ENCODE measurements at places on chromosomes 5 and 9.
A peak's percentile ranks its signal among the peaks of the same experiment; 100 is the strongest.

GRCh38 chr9:79201636-79202035 lies 370.1 kb upstream of the TLE4 start:
- DNase-seq, result no peak

DNA sequence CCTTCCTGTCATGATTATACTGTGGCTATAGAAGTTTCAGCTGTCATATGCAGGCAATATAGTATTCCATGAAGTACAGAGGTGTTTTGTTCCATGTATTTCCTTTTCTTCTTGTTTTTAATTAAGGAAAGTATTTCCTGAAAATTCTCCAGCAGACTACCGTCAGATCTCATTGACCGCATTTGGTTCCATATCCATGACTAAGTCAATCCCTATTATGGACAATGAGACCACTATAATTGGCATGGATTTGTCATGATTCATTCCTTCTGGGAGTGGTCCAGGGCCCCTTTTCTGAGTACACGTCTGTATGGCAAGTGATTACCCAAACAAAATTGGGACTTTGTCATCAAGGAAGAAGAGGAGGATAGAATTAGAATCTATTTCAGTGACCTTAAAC lies 283.2 kb upstream of the CLINT1 start:
- DNase-seq, result no peak

DNA sequence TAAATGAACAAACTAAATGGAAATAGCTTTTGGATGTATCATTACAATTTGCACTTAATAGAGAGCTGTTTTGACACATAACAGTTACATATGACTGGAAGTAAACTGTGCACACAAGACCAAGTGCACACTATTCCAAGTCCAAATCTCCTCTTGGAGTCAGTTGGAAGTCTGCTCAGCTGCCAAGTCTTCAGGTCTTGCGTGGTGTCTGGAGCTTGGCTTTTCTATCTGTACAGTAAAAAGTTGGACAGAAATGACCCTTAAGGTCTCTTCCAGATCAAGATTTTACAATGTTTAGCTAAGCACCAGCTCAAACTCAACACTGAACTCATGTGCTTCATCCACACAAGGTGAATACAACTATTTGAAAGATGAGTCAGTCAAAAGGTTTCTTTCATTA lies 456.9 kb downstream of the RASEF start:
- DNase-seq, result no peak

DNA sequence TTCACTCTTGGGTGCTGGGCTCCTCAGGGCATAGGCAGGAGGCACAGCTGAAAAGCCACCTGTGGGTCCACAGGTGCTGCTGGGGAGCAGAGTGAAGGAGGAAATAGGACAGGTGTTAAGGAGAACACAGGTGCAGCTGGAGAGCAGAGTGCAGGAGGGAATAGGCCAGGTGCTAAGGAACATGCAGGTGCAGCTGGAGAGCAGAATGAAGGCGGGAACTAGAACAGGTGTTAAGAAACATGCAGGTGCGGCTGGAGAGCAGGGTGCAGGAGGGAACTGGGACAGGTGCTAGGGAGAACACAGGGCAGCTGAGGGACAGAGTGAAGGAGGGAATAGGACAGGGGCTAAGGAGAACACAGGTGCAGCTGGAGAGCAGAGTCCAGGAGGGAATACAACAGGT lies 43.8 kb upstream of the PLEKHG4B start:
- no peak for DNase-seq

DNA sequence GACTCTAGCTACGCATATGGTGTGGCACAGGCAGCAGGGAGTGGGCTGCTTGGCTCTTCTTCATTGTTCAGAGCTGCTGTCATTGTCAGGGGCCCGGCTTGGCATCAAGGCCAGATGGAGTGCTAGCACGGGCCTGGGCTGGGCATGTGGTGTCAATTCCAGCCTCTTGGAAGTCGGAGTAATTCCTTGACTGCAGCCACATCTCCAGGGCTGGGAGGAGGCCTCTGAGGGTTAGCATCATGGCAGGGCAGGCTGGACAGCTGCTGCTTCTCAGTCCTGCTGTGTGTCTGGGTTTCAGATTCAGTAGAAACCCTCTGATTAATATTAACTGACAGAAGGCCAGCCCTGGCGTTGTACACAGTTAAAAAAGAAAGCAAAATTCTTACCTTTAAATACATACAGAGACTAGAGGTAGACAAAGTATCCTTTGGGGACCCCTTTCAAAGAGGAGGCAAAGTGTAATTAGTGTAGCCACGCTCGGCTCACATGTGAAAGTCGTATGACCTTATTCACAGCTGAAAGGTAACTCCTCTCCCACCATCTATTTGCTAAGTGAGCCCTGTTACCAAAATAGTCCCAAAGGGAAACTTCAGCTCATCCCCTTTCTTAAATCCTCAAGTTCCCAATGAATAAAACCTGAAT lies 126.4 kb downstream of the DOCK2 start:
- peak; percentile 21 for DNase-seq

DNA sequence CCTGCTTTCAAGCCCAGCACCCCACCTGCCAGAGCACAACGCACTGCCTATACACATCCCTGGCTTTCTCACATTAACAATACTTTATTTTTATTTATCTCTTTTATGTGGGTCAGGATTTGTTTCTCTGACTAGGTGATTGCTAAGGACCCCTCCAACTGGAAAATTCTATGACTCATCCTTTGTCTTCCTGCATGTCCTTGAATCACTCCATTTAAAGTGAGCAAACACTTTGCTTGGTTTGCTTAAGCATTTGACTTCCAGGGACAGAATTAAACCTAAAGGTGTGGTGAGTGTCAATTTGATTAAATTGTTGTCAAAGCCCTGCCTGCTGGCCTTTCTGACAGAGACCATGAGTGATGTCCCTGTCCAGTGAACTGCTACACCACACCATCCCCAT lies 536.5 kb upstream of the BRINP1 start:
- DNase-seq, result no peak

DNA sequence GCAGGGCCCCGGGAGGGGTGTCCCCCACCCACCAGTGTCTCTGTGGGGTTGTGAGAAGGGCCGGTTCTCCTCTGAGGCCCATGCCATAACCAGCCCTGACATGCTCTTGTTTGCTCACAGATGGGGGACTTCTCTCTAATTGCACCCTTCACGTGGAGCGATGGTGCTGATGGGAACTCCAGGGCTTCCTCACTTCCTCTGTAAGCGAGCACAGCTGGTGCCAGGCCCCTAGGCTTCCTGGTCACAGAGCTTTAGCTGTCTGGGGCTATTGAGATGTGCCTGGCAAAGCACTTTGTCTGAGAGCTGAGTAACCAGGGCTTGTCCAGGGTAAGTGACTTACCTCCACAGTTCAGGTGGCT lies 36.4 kb downstream of the PHF2 start:
- peak; percentile 35 for DNase-seq

DNA sequence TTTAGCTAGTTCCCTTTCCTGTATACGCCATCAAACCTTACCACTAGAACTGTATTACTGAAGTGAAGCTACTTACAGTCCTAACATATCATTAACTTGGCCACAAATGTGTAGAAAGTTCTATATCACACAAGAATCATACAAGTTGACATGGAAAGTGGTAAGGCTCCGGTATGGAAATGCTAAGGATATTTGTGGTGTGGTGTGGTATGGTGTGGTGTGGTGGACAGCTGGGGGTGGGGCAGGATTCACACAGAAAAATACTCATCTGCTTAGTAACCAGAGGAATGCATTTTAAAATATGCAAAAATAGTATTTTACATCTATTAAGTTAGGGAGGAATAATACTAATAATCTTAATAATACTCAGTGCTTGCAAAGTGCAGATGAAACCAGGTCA lies 69.4 kb downstream of the TRPC7 start:
- DNase-seq, result no peak

- no peak for DNase-seq
These were observed 13.8 kb upstream of the RANBP17 start for GRCh38 chr5:170848033-170848432.

- no peak for DNase-seq
These were observed 56.2 kb downstream of the SEMA6A start for GRCh38 chr5:116518423-116518822.

DNA sequence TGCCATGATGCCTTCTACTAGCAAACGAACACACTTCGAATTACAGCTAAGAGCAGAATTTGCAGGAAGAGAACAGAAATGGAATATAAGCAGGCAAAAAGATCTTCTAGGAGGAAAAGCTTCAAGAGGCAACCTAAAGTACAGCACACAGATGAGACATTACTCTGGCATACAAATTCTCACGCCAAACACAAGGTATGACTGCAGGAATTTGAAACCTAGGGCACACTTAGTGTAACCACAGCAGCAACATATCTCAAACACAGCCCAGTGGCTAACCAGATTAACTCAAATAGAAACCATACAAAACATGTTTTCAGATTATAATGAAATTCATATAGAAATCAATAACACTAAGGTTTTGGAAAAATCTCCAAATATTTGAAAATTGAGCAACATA lies 481.0 kb upstream of the RGMB start:
- DNase-seq, result no peak

- DNase-seq, result no peak
These were observed 39.2 kb upstream of the PDE8B start for GRCh38 chr5:77171141-77171910.

DNA sequence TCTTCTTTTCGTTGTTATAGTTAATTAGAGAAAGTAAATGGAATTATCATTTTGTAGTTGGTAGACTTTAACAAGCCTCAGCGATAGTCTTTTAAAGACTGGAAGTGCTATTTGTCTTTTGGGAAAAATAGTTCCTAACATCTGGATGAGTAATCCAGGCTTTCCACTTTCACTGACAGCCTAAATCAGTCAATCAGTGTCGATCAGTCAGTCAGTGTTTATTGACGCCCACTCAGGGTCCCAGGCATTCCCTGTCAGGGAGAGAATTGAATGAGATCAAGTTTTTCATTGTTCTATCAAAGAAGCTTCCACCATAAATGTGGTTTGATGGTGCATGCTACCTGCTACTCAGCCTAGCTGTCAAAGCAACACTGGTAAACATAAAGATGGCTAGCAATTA lies 2.6 kb downstream of the ABL1 start:
- no peak for DNase-seq

DNA sequence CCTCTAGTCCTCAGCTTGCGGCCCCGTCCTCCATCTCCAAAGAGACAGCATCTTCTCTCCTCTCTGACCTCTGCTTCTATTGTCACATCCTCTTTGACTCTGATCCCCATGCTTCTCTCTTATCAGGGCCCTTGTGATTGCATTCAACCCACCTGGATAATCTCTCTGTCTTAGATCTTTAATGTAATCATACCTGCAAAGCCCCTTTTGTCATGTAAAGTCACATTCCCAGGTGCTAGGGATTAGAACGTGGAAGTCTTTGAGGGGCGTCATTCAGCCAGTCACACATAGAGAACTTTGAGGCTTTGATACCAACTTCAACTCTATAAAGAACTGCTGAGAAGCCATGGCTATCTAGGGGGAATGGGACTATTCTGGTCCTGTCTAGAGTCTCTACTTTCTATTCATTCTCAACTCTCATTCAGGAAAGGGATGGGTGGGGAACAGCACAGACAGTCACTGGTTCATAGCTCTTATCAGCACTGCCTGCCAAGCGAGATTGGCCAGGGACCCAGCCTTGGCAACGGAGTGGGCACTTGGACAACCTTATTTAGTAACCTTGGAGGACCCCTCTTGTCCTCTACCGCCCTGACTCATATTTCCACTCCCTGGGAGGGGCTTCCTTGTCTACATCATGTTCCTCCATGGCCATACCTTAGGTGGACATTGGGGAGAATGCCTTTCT lies 29.0 kb downstream of the TAS2R1 start:
- DNase-seq, result no peak

DNA sequence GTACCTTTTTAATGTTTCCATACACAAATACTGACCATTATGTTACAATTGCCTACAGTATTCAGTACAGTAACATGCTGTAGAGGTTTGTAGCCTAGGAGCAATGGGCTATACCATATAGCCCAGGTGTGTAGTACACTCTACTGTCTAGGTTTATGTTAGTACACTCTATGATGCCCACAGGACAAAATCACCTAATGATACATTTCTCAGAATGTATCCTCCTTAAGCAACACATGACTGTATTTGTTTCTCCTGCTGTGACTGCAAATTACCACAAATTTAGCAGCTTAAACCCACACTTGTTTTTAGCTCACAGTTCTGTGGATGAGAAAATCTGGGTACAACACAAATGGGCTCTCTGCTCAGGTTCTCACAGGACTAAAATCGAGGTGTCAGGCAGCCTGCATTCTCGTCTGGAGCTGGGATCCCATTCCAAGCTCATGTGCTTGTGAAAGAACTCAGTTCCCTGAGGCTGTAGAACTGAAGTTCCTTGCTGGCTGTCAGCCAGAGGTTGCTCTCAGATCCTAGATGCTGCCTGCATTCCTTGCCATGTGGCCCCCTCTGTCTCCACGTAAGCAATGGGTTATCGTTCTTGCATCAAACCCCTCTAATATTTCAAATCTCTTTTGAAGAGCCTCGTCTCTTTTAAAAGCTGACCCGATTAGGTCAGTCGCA lies 38.6 kb upstream of the PIK3R1 start:
- no peak for DNase-seq

All from GM20000 (cell line).